Stimulated activated CD8-positive, alpha-beta memory T cell treated with anti-CD3 and anti-CD28 coated beads, Interleukin-2, amount 100 ng/mL, for 1 hour (primary cell): ENCODE measurements at places on chromosomes 11 and 22.

DNA sequence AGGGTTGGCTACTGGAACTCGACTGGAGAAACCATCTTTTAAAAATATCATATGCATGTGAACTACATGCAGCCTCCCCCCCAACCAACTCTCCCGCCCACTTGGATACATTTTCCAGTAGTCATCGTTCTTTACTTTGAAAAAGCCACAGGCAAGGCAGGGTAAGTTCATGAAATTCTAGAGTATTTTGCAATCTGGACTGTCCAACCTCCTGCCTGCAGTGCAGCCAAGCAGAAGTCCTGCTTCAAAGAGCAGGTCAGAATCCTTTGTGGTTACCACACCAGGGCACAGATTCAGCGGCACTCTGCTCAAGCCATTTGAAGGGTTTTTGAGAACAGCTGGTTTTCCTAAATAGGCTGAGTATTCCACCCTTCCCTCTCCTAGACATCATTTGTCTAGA, 12.1 kb downstream of the ELF5 start:
- no peak for DNase-seq

GRCh38 chr22:48577691-48578090, 1250.0 kb downstream of the BRD1 start:
- no peak for DNase-seq

DNA sequence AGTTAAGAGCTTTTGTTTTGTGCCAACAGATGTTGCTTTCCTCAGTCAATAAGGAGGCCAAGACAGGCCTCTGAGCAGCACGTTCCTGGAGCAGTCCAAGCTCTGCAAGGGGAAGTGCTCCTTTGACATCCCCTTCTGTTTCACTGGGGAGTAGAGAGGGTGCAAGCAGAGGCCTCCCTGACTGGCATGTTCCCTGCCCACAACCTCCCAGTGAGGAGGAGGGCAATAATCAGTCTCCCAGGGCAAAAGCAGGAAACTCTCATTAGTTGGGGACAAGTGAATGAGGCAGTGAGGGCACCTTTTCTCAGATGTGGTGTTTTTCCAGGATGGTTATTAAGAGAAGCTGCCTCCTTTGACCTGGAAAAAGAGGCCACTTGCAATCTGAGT, 79.5 kb upstream of the ZBED5 start:
- no peak for DNase-seq

- no peak for DNase-seq
Observed at GRCh38 chr22:19503869-19504268, 20.3 kb downstream of the CLDN5 start.

GRCh38 chr11:32033067-32033466, 57.8 kb upstream of the RCN1 start:
- no peak for DNase-seq

DNA sequence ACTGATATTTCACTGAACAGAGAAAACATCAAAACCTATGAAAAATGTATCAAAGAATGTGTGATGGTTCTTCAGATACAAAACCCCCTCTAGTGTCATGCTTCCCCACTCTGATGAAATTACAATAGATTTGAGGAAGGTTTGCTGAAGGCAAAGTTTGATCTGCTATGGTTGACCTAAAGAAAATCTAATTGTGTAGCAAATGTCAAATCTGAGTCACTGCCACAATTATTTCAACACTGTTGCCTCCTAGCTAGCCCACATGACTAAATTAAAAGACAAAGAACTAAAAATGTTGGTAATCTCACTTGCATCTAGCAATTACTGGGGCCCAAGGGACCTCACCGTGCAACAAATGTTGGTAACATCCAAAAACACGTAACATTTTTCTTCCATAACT, 728.0 kb downstream of the DLG2 start:
- no peak for DNase-seq

- no peak for DNase-seq
Observed at GRCh38 chr22:46588279-46589140, 31.7 kb upstream of the GRAMD4 start.

GRCh38 chr11:112658431-112658878, 302.8 kb upstream of the NCAM1 start:
- DNase-seq = no peak

DNA sequence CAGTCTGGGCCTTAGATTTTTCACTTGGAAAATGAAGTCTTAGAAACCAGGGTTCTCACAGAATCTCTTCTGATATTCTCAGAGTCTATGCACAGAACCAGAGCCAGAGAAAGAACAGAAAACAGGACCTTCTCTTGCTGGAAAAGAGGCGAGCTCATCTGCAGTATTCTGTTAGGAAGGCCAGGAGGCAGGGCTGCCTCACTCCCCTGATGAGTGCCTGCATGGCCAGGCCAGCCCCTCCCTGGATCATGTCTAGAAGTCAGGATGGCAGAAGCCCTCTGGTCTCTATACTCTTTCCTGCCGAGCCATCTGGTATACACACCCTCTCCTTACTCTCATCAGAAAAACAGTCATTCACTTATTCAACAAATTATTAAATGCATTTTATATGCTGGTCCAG, 723 bp downstream of the OR51M1 start:
- no peak for DNase-seq

DNA sequence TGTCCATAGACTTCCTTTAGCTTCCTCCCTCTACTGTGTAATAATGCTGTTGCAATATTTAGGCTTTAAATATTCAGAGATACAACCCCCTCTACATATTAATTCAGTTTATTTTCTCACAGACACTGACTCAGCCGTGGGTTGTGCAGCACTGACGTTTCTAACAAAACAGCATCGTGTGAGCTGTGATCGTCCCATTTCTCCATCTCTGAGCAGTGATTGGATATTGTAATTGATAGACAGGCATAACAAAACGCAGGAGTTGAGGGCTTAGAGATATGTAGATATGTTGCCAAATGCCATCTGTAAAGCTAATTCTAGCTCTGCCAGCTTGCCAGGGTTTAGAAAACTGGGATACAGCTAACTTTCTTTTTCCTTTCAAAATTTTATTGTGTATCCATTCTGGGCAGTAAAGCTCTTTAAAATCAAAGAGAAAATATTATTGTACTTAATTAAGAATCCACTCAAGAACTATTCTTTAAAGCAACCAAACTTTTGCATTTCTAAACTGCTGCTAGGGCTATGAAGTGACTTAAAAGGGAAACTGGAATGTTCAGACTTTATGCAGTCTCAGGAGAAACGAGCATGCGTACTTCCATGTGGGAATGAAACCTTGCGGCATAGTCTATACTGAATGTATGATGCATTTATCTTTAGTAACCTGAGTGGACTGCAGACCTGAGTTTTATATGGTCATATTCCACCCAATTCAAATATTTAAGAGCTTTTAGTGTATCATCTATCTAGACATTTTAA, 22.7 kb downstream of the BTBD10 start:
- DNase-seq = no peak

DNA sequence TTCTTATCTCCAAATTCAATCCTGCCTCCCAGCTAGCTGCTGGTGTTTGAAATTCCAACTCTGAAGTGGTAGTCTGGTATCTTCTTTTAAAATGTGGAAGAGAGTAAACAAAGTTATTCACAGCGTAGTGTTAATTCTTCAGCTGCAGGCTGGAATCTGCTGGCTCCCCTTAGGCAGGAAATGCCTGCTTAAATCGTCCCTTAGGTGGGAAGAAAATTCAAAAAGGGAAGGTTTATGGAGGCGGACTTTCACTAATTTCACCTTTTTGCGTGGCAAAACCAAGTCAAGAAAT, 439.0 kb upstream of the CCDC90B start:
- no peak for DNase-seq

DNA sequence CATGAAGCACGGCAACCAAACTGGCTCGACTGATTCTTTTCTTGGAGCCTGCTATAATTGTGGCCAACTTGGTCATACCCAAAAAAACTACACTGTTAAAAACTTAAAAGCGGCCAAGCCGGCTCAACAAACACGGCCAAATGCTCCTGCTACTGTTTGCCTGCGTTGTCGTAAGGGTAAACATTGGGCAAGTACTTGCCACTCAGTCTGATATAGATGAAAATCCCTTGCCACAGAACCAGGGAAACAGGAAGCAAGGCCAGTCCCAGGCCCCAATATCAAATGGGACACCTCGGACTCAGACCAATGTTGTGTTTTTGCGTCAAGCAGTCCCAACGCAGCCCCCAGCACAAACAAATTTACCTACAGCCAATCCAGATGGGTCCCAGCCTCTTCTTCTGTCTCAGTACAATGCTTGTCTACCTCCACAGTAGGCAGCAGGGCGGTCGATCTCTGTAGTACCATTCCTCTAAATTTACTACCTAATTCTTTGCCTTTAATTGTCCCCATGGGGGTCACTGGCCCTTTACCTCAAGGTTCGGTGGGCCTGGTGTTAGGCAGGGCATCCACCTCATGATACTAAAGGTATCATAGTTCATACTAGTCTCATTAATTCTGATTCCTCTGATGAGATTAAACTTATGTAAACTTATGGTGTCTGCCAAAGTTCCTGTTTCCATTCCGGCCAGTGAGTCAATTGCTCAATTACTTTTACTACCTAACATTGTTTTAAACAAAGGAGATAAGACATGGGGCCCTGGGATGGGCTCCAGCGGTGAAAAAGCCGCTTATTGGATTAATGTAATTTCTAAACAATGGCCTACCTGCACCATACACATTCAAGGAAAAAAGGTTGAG, 3.7 kb upstream of the COMT start:
- no peak for DNase-seq

GRCh38 chr11:69467646-69468045, 13.8 kb upstream of the LINC01488 start:
- DNase-seq = no peak

DNA sequence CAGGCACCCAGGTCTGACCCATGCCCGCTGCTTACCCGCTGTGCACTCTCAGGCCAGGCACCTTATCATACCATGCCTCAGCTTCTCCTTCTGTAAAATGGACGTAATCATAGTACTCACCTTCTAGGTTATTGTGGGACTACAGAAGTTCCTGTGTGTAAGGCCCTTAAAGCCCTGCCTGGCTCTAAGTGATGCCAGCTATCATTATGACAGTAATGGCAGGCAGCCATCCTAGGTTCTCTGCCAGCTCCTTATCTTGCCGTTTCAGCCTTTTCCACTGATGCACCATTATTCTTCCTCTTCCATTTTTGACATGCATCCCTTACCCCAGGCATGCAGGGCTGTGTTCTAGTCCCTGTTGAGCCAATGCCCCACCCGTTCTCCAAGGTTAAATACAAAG, 57.9 kb downstream of the DBX1 start:
- no peak for DNase-seq

- no peak for DNase-seq
Observed at GRCh38 chr11:10693509-10694081, at the start of gene IRAG1. Gene IRAG1 (minus strand): TSS chr11:10693755. CDS start chr11:10693602, 153 bp downstream.

GRCh38 chr11:111761036-111761435, 5.2 kb downstream of the PPP2R1B start:
- DNase-seq = no peak

- no peak for DNase-seq
Observed at GRCh38 chr11:44252999-44253602, 56.8 kb downstream of the ALX4 start.

GRCh38 chr11:94815705-94816344, 47.7 kb downstream of the AMOTL1 start:
- DNase-seq = no peak

- no peak for DNase-seq
Observed at GRCh38 chr22:50708996-50709395, 29.0 kb upstream of the ACR start.

GRCh38 chr11:85423316-85423715, 203.8 kb downstream of the DLG2 start:
- DNase-seq = no peak

GRCh38 chr11:94169516-94169915, 40.9 kb downstream of the PANX1 start:
- DNase-seq = no peak

GRCh38 chr11:86346513-86346912, 28.2 kb upstream of the CCDC81 start:
- no peak for DNase-seq

- DNase-seq = no peak
Observed at GRCh38 chr22:35785181-35785923, 67.7 kb downstream of the APOL5 start.

- no peak for DNase-seq
Observed at GRCh38 chr22:36385491-36386350, 2.0 kb downstream of the MYH9 start.

DNA sequence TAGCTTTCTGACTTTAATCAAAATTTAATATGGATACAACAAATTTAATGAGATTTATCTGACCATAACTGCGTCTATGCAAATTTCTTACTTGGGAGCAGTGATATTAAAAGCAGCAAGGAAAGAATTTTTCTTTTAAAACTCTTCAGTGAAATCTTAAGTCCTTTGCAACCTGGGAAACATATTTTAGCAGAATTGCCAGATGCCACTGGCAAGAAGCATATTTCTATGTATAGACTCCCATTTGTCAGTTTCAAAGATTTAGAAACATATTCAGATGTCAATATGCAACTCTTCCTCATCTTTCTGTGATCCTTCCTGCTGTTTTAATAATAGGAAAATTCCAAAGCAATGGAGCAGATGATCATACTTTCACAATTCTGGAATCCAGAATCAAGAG, 911.3 kb downstream of the LUZP2 start:
- DNase-seq = no peak

DNA sequence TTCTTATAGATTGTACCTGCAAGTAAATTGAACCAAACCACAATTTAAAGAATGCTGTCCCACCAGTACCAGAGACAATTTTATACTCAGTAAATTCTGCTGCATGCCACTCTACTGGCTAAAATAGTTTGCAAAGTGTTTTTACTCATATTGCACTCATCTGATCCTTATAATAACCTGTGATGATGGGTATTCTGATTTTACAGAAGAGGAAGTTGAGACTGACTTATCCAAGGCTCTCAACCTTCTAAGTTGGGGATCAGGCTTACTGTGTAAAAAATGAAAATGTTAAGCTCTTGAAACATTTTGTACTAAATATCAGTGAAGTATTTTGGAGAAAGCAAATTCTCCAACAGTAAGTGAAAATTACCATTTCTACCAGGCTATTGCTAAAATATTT, 37.9 kb downstream of the RNF169 start:
- DNase-seq = no peak

DNA sequence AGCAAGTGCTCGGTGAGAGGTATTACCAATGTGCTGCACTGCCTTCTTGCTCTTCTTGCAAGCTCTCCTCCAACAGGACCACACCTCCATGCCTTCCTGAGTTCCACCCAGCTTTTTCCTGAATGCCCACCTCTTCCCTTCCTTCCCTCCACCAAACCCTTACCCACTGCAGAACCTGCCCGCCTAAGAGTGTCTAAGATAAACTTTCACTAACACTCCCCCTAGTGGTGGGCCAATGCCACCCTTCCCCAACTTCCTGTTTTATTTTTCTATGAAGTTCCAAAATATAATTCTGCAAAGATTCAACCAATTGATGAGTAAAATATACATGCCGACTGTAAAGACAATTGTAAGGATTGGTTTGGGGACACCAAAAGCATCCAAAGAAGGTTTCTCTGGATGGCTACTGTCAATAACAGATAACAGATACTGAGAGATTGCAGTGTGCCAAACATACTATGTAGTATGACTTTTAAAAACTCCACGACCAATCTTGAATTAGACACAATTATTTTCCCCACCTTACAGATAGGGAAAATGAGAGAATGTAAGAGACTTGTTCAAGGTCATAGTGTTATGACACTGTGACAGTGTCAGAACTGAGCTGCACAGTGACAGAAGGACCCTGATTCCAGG, 38.6 kb upstream of the BMAL1 start:
- peak; percentile 25 for DNase-seq
